Osteocyte (in vitro differentiated cells): ENCODE measurements at places on chromosomes 4 and X. TPM values are rescaled to one million over a fixed set of nuclear protein-coding genes. Genes with fewer than 3 reads are reported as not detected.

DNA sequence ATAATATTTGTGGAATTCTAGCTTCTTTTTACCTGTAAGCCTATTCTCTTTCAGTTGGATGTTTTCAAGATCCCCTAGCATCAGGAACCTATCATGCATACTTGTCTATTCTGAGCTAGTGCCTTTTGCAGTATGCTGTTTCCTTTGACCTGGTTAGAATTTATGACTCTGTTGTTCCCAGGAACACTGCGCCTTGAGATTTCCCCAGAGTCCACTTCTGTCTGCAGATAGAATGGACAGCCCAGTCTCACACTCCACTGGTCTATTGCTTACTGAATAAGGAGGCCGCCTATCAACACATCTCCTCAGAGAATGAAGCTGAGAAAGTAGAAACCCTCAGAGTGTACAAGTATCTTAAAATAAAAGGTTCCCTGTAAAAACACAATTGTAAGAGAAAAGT is 465.1 kb upstream of the GALNTL6 start:
- DNase-seq = no peak
- H3K27me3 ChIP-seq = no peaks in the 10 kb centered on the region
- no peaks in the 10 kb centered on the region for H3K4me1 ChIP-seq
- no peaks in the 10 kb centered on the region for H3K36me3 ChIP-seq
- no peak overlapping the region for H3K27ac ChIP-seq
- no peak overlapping the region for H3K4me3 ChIP-seq

KCND1 gene
- total RNA-seq = 1.4 and 2.5 TPM in 2 replicates

DNA sequence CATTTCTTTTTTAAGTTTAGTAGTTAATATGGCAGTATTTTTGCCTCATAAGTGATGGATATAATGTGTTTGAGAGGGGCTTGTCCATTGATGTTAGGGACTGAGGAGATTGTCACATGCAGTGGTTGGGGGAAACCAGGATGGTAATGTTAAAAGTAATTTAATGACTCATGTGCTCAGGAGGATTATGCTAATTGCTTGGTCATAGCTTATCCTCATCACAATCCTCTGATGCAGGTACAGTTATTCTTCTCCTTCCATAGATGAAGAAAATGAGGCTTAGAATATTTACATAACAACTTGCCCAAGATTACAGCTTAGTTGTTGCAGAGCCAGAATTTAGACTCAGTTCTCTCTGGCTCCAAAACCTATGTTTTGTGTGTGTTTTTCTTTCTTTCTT is 94.4 kb upstream of the SCML1 start:
- H3K36me3 ChIP-seq = no peaks in the 10 kb centered on the region
- no peak overlapping the region for H3K4me3 ChIP-seq
- peaks cover 7% of the 10 kb centered on the region for H3K4me1 ChIP-seq
- H3K27ac ChIP-seq = no peak overlapping the region
- DNase-seq = no peak

DNA sequence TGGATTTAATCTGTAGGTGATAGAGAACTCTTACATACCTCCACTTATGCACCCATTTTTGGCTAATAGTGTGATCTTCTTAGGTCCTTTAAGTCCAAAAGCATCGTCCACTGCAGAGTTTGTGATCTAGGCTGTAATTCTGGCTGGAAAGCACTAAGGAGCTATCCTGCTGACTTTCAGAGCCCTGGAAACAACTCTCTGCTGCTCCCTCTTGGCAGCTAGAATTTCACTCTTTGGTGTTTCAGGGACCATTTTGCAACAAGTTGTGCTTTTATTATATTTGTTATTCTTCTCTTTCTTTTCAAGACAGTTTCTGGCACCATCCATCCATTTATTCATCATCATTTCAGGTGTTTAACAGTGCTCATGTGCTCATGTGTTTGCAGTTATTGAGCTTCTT is 130.0 kb downstream of the RBM46 start:
- H3K4me3 ChIP-seq = no peak overlapping the region
- no peaks in the 10 kb centered on the region for H3K27me3 ChIP-seq
- no peaks in the 10 kb centered on the region for H3K36me3 ChIP-seq
- no peak for DNase-seq

LUZP4 gene
- not detected in 2 replicates for total RNA-seq

DNA sequence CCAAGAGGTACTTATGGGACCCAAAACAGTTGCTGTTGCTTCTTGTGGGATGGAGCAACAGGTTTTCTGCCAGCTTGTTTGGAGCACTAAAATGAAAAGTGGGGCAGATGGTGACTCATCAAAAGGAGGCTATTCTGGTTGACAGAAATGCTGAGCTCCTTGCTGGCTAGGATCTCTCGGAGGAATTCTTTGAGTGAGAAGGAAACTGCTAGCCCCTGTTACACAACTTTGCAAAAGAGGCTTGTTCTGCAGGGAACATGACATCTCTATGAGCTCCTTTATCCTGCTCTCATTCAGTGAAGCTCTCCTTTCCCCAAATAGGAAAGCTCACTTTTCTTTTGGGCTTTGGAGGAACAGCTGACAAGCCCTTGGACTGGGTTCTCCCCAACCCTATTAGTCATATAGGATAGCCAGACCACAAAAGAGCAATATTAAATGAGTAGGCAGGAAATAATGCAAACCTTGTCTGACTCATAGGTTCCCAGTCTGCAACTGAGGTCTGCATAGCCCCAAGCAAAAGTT is 108.3 kb downstream of the CDS1 start:
- peak overlapping the region; percentile 71 for H3K27ac ChIP-seq
- no peaks in the 10 kb centered on the region for H3K27me3 ChIP-seq
- H3K4me1 ChIP-seq = peaks cover 32% of the 10 kb centered on the region
- H3K36me3 ChIP-seq = peaks cover 71% of the 10 kb centered on the region
- no peak overlapping the region for H3K4me3 ChIP-seq

GYPB gene
- total RNA-seq = not detected in 2 replicates

SORCS2 gene
- 3.0 and 6.7 TPM in 2 replicates for total RNA-seq

DNA sequence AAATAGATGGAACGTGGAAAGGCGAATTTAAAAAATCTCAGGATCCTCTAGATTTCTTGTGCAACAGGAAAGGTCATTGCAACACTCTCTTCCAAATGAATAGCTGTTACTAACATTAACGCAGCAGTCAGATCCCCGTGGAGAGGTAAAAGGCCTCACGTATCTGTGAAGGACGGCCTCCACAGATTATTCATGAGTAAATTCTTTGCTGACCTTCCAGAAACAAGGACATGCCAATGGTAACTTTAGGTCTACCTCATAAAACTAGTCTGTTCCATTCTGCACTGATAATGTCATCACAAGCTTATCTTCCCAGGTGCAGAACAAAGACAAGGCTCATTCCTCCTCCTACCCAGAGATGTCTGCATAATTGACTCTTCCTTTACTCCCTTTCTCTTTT is 16.1 kb upstream of the REPS2 start:
- H3K27ac ChIP-seq = no peak overlapping the region
- no peaks in the 10 kb centered on the region for H3K36me3 ChIP-seq
- no peak overlapping the region for H3K4me3 ChIP-seq
- H3K4me1 ChIP-seq = no peaks in the 10 kb centered on the region
- peaks cover 7% of the 10 kb centered on the region for H3K27me3 ChIP-seq
